ENCODE measurements at places on chromosomes 6 and 20. TPM values are rescaled to one million over a fixed set of nuclear protein-coding genes. Genes with fewer than 3 reads are reported as not detected.
A peak's percentile ranks its signal among the peaks of the same experiment; 100 is the strongest.

GRCh38 chr20:58997141-58997770 is 9.8 kb downstream of the CTSZ start:
- H3K27me3 ChIP-seq = no peaks in the 10 kb centered on the region
- DNase-seq = peak; percentile 46
- peaks cover 4% of the 10 kb centered on the region for H3K4me1 ChIP-seq
- H3K36me3 ChIP-seq = peaks cover 97% of the 10 kb centered on the region

GRCh38 chr6:134065706-134066105 is 13.3 kb upstream of the SLC2A12 start:
- H3K4me1 ChIP-seq = no peaks in the 10 kb centered on the region
- H3K27ac ChIP-seq = no peak overlapping the region
- no peaks in the 10 kb centered on the region for H3K36me3 ChIP-seq
- no peaks in the 10 kb centered on the region for H3K27me3 ChIP-seq
- no peak for DNase-seq
- no peak overlapping the region for H3K4me3 ChIP-seq

DNA sequence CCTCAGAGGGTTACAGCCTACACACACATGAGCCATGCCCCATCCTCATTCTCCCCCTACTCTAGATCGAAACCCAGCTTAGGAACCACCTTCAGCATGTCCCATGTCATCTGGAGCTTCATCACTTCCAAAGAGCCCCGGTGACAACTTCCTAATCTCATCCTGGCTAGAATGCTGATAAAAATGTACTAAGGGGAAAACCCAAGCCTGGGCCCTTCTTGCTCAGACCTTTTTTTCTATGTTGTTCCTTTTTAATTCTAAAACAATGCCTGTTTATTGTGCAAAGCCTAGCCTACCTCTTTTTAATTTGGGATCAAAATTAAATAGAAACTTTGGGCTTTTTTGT is 44.1 kb upstream of the NT5E start:
- no peak overlapping the region for H3K27ac ChIP-seq
- H3K36me3 ChIP-seq = no peaks in the 10 kb centered on the region
- H3K4me3 ChIP-seq = no peak overlapping the region
- H3K27me3 ChIP-seq = no peaks in the 10 kb centered on the region

- H3K27ac ChIP-seq = no peak overlapping the region
- H3K4me1 ChIP-seq = no peaks in the 10 kb centered on the region
- H3K4me3 ChIP-seq = no peak overlapping the region
- DNase-seq = no peak
- H3K36me3 ChIP-seq = no peaks in the 10 kb centered on the region
- H3K27me3 ChIP-seq = no peaks in the 10 kb centered on the region
Observed at GRCh38 chr6:25251426-25251825, 27.7 kb upstream of the CARMIL1 start.

Gene EYS
- total RNA-seq = not detected

Gene MAFB
- 37.3 TPM for total RNA-seq

GRCh38 chr6:157516319-157517026 is 135.5 kb downstream of the ZDHHC14 start:
- no peaks in the 10 kb centered on the region for H3K4me1 ChIP-seq
- no peaks in the 10 kb centered on the region for H3K27me3 ChIP-seq
- no peak overlapping the region for H3K27ac ChIP-seq
- no peak for DNase-seq

Gene MANEA
- total RNA-seq = 10.6 TPM

- H3K36me3 ChIP-seq = no peaks in the 10 kb centered on the region
- peaks cover 25% of the 10 kb centered on the region for H3K27me3 ChIP-seq
- DNase-seq = no peak
- peak overlapping the region; percentile 71 for H3K4me3 ChIP-seq
- H3K27ac ChIP-seq = peak overlapping the region; percentile 48
- H3K4me1 ChIP-seq = peaks cover 5% of the 10 kb centered on the region
Observed at GRCh38 chr6:127515234-127515793, 3.8 kb downstream of the MTCL3 start.

Measured in upper lobe of right lung (tissue), 1 donor.